Stimulated activated CD4-positive, alpha-beta T cell treated with anti-CD3 and anti-CD28 coated beads, Interleukin-12 subunit alpha, Interleukin-12 subunit beta, amount 100 ng/mL, for 4 hours (primary cell): ENCODE measurements at places on chromosomes 2 and 18.

- no peak for DNase-seq
Measured at GRCh38 chr18:71846716-71847115, 697.4 kb downstream of the CBLN2 start.

GRCh38 chr2:1742681-1743395 lies 1.5 kb downstream of the PXDN start:
- no peak for DNase-seq

GRCh38 chr2:117639401-117639800 lies 175.1 kb upstream of the DDX18 start:
- no peak for DNase-seq

DNA sequence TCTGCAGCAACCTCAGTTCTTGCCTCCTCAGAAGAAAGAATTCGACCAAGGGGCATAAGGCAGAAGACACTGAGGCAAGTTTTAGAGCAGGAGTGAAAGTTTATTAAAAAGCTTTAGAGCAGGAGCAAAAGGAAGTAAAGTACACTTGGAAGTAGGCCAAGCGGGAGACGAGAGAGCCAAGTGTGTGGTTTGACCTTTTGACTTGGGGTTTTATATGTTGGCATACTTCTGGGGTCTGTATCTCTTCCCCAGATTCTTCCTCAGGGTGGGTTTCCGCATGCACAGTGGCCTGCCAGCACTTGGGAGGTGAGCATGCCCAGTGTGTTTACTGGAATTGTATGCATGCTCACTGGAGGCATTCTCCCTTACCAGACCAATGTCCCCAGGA lies 59.3 kb upstream of the ANKRD44 start:
- no peak for DNase-seq

DNA sequence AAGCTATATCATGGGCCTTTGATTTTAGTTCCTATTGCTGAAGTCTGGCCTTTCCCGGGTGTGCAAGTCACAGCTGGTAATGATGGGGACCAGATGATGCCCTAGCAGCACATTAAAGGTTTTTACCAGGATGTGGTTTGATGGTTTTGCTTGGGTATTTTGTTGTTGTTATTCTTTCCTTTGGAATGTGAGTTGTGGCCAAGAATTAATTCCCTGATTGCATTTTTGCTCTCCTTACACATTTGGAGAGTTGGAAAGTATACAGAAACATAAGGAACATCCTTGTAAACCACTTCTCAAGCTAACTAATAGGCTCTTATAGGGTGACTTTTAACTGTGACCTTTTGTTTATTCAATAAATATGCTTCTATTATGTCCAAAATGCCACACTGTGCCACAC lies 154.1 kb upstream of the MMADHC start:
- DNase-seq, result no peak

- DNase-seq, result no peak
Measured at GRCh38 chr18:62987055-62987830, 271.9 kb downstream of the PHLPP1 start.

DNA sequence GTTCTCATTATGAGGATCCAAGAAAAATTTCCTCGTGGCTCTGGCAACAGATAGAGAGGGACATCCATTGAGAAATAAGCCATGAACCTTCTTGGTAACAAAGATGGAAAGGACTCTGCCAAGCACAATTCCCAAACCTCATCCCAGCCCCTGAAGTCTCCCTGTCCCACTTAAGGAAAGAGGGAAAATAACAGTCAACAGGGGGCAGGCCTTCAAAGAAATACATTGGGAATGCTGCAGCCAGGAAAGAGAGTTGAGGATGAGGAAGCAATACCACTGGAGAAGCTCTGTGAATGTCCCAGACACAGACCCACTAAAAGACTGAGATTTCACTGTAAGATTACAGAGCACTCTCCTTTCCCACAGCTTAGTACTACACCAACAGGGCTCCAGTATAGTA lies 93.2 kb downstream of the CD226 start:
- DNase-seq, result no peak

DNA sequence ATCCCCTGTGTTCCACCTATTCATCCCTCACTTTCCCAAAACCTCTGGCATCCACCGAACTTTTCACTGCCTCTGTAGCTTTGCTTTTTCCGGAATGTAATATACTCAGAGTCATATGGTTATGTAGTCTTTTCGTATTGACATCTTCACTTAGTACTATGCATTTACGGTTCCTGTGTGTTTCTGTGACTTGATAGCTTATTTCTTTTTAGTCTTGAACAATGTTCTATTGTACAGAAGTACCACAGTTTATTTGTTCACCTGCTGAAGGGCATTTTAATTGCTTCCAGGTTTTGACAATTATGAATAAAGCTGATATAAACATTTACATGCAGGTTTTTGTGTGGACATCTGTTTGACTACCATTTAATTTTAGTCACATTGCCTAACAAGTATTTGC lies 154.7 kb upstream of the DOK6 start:
- DNase-seq, result no peak

DNA sequence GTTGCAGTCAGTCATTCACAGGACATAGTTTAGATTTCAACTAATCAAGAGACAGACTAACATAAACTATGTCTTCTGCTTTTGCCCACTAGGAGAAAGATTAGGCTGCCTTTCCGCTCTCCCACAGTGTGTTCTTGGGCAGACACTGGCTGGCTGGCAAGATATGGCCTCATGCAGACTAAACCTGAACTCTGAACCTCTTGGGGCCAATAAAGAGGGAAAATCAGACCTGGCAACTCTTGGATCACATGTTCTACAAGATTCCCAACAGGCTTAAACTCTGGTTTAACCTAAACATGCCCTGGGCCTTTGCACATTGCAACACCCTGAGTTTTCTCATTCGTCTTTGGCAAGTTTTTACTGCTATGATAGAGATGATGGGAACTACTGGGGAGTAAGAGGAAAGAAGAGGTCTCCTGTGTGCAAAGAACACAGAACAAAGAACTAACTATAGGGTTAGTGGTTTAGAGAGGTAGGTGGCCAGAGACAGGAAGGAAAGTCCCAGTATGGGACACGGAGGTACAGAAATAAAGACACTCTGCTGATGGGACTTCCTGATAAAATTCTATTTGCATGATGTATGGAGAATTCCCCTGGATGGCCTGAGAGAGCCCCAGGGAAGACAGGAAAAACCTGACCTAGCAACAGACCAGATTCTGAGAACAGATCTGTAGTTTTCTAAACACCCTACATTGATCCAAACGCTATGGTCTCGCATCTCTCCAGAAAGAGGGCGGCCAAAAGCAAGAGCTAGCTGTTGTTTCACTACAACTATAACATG lies 2.0 kb upstream of the ATRAID start:
- no peak for DNase-seq

GRCh38 chr2:8623958-8624591 lies 57.8 kb upstream of the ID2 start:
- DNase-seq, result no peak

GRCh38 chr2:124953921-124954320 lies 928.8 kb downstream of the CNTNAP5 start:
- DNase-seq, result no peak
